ENCODE measurements at places on chromosomes 7 and 10.
A peak's percentile ranks its signal among the peaks of the same experiment; 100 is the strongest.

- peak; percentile 83 for DNase-seq
Observed at GRCh38 chr7:24971333-24972165, 8.4 kb downstream of the OSBPL3 start.

- DNase-seq = no peak
Observed at GRCh38 chr7:87479951-87480350, 4.5 kb upstream of the ABCB4 start.

DNA sequence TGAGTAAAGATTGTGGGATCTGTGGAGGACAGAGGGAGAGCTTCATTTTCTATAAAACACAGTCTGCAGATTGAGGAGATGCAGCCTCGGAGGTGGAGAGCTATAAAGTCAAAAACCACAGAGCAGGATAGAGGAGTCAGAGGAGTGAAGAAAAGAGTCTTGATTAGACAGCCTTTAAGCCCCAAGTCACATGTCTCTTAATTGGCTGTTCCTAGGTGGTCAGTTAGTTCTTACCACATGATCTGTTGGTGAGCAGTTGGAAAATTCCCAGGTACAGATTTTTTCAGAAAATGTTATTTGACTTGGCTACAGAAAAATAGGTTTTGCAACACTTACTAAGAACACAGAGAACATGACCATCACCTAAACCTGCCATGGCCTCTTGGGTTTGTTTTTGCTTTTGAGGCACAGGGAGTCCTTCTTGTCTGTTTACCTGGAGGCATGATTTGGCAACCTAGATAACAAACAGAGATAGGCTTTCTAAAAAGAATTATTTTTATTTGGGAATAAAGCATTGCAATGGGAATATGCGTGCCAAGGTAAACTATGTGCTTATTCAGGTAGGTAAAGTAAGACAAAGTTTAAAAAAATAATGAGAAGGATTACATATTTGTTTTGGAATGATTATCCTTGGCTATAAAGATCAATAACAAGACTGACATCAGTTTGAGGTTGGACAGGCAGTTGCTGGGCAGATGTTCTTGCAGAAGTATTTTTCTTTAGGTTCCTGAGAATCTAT, 604 bp upstream of the CYP3A43 start:
- no peak for DNase-seq

GRCh38 chr10:89262086-89263051, 10.8 kb upstream of the LIPA start:
- DNase-seq = no peak

- no peak for DNase-seq
Observed at GRCh38 chr7:91811641-91812040, 68.9 kb downstream of the MTERF1 start.

- DNase-seq = no peak
Observed at GRCh38 chr10:17250736-17251135, 22.7 kb downstream of the VIM start.

GRCh38 chr7:118259115-118259514, 34.6 kb downstream of the ANKRD7 start:
- no peak for DNase-seq

DNA sequence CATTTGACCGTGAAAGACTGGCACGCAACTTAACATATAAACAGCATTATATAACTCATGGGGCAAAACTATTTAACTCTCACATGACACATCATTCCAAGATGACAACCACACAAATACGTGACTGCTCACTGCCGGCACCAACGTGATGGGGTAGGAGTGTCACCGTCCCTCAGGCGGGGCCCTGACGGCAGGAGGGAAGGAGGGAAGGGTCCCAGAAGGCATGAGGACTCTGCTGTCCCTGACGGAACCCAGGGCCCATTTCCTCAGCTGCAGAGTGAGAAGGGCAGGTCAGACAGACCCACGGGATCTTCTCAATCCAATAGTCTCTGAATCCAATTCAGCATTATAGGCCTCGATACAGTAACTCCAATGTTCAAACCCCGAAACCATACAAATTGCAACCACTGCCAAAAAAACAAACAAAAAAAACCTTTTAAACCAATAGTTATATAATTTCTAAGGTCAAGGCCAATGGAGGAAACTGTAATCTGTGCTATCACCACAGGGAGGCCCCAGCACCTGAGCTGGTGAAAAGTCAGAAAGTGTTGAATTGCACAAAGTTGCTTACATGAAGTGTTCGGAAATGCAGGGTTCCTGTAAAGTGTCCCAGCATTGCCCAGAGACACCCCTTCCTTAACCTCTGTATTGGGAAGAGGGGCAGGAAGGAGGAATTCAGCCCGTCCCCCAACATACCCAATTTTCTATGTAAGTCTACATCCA, 137.4 kb downstream of the TNS3 start:
- DNase-seq = no peak

DNA sequence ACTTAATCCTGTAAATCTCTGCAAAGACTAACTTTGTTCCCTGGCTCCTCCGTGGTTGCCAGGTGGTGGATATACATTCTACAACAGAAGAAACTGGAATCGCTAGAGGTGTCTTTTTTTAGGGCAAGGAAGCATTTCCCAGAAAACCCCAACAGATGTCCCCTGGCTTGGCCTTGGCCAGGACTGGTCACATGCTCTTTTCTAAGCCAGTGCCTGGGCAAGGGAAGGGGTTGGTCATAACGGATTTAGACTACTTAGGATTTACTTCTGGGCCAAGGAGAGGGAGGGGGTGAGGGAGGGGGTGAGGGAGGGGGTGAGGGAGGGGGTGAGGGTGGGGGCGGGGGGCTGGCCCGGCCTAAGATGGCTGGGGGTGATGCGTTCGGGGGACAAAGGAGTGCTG, 105.7 kb downstream of the SNX10 start:
- DNase-seq = no peak

GRCh38 chr10:84607044-84607443, 278.7 kb downstream of the CCSER2 start:
- no peak for DNase-seq

- DNase-seq = no peak
Observed at GRCh38 chr7:90900628-90901356, 304.7 kb downstream of the CDK14 start.

DNA sequence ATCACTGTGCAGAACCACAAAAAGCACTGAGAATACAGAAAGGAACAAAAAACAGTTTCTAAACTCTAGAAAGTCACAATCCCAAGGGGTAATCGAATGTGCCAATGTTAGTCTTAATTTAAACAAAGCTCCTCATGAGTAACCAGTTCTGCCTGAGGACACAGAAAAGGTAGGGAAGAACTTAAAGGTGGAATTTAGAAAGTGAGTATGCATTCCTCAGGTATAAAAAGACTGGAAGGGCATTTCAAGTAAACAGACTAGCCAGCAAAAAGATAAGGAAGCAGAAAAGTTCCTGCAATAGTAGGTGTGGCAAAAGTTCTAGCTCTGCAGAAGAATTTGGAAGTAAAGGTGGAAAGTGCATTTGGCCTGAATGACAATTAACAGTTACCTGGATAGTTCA, 84.6 kb upstream of the DLX6 start:
- no peak for DNase-seq

DNA sequence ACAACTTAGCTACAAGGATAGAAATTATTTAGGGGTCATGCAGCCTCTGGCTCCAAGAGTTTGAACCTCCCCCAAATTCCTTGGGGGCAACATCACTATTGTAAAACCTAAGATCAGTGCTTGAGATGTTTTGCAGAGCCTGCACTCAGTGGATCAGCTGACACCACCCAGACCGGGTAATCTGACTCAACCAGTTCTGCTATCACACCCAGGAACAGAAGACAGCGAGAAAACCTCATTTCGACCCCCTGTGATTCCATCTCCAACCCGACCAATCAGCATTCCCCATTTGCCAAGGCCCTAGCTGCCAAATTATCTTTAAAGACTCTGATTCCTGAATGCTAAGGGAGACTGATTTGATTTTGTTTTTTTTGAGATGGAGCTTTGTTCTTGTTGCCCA, 5.2 kb downstream of the TACR2 start:
- DNase-seq = no peak
